Cardiac septum (tissue), 1 donor: ENCODE measurements at places on chromosomes 7 and 10. TPM values are rescaled to one million over a fixed set of nuclear protein-coding genes. Genes with fewer than 3 reads are reported as not detected.
A peak's percentile ranks its signal among the peaks of the same experiment; 100 is the strongest.

- DNase-seq, result no peak
These were observed 18.6 kb downstream of the RNF32 start for GRCh38 chr7:156659203-156659602.

GRCh38 chr10:132519382-132520176 lies 18.0 kb upstream of the INPP5A start:
- peak; percentile 74 for DNase-seq

DNA sequence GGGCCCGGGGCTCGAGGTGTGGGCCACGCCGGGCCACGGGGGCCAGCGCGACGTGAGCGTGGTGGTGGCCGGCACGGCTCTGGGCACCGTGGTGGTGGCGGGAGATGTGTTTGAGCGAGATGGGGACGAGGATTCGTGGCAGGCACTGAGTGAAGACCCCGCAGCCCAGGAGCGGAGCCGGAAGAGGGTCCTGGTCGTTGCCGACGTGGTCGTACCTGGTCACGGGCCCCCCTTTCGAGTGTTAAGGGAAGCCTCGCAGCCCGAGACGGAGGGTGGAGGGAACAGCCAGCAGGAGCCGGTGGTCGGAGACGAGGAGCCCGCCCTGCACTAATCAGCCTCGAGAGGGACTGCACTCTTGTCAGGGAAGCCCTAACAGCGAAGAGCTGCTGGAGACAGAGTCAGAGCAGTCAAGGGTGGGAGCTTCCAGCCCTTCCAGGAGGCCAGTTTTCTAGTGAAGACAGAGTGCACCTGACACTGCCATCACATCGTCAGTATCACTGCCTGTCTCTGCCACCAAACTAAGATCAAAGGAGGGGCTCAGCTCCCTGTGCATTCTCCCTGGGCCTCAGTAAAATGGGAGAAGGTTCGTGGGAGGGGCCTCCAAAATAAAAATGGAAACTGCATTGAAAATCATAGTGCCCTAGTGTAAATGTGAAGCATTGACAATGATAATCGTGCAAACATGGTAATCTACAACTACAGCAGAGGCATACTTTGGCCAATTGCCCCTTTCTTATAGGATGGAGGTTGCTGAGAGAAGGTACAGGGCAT lies 1.3 kb downstream of the MBLAC1 start:
- no peak for DNase-seq

DNA sequence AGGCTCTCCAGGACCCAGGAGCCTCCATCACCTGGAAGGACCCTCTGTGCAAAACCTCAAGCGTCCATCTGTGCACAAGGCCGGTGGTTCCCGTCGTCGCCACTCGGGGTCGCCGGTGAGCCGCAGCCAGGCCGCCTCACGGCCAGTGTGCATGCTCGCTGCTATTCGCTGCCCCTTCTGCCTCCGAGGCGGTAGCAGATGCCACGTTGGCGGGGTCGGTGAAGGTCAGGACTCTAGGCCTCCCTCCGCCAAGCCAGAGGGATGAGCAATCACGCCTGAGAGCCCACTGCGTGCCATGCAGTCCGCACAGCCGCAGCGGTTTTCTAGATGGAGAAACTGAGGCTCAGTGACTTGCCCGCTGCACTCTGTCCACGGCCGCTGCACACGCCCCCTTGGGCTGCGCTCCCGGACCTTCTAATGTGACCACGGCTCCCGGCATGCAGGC lies 5.7 kb downstream of the UPK3B start:
- no peak for DNase-seq

GRCh38 chr7:22726345-22726906 lies 574 bp upstream of the IL6 start:
- no peak for DNase-seq

DNA sequence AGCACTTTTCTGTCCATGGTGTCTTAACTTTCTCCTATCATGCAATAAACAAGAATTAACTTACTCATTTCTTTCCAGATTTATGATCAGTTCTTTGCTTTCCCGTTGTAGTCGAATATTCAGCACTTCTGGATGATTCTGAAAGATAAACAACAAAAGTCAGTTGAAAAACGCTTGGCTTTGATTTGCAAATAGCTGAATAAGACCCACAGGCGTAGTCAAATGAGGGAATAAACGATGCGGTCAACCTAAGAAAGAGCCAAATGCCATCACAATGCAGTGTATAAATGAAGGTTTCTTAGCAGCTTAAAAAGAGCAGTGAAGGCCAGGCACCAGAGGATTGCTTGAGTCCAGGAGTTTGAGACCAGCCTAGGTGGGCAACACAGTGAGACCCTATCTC lies 109.4 kb downstream of the ADAM12 start:
- DNase-seq, result no peak

SERPINE1 gene
- total RNA-seq, result 27.2 TPM

GRCh38 chr10:117284716-117285494 lies 44.0 kb downstream of the SLC18A2 start:
- DNase-seq, result no peak

GRCh38 chr7:130479716-130480400 lies 12.0 kb upstream of the MEST start:
- DNase-seq, result no peak

- DNase-seq, result no peak
These were observed 176.8 kb downstream of the KIAA1217 start for GRCh38 chr10:24385776-24386175.

NUTM2E gene
- total RNA-seq, result not detected

DNA sequence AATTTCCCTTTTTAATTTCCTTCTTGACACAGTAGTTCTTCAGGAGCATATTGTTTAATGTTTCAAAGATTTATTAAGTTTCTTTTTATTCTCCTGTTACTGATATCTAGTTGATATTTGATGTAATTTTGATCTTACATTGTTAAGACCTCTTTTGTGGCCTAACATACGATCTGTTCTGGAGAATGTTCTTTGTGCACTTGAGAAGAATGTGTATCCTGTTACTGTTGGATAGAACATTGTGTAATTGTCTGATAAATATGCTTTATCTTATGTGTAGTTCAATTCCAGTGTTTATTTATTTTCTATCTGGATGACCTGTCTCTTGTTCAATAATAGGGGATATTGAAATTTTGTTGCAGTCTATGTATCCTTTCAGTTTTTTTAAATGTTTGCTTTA lies 106.7 kb downstream of the ITGB1 start:
- no peak for DNase-seq

DNA sequence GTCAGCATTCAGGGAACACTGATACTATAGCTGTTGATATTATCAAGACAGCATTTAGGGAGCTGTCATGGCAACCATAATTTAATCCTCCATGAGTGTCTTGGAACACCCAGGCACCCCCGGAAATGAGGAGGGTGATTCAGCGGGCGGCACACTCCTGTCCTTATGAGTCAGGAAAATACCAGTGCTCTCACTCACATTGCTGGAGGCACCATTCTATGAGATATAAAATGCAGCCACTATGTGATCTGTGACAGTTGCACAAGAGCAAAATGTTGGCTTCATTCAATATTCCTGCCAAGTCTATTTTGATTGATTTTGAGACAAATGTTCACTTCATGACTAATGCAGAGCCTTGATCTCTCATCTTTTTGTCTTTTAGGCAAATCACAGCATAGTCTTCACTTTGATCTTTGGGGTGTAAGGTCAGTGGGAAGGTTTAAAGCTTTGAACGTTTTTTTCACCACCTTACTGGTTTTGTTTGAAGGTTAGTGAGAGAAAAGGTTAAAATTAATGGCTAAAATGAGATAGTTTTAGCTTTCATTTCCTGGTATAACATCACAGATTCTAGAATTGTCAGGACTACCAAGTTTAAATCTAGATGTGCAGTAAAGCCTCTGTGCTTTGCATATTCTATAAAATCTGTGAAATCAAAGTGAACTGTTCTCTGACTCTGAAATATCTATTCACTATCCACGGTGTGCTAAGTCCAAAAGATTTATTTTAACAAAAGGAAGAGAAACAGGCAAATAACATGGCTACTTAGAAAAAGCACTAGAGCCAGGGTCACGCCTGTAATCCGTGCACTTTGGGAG lies 12.4 kb upstream of the ARHGAP12 start:
- no peak for DNase-seq

DNA sequence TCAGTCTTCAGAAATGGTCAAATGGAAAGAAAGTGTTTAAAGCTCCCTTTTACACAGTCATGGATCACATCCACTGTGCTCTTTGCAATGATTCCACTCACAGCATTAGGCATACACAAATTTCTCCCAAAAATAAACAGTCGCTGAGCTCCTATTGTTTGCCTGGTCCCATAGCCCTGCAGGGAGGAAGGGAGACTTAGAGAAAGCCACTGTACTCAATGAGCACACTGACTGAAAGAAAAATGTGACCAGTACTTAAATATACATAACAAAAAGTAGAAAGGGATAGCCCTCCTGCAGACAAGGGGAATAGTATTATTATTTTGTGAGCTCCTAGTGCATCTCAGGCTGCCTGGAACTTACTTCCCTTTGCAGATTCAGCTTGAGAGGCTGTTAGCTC lies 853.2 kb downstream of the GRID1 start:
- no peak for DNase-seq

GRCh38 chr7:124643311-124643811 lies 122.2 kb downstream of the GPR37 start:
- no peak for DNase-seq

DNA sequence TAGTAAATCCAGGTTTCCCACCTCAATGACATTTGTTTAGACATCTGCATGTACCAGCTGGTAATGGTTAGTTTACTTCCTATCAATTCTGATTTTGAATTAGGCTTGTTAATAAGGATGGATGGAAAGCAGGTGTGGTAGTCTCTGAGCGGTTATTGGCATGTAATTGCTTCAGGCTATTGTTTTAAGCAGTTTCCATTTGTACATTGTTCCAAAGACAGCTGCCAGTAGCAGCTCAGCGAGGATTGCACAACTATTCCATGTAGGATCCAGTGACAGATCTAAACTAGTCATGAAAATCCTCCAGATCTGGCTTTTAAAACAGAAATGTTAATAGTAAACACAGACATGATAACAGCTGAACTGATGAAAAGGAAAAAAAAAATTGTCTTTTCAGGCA lies 436.0 kb upstream of the ADARB2 start:
- DNase-seq, result no peak

SKIDA1 gene
- total RNA-seq, result 1.8 TPM

DNA sequence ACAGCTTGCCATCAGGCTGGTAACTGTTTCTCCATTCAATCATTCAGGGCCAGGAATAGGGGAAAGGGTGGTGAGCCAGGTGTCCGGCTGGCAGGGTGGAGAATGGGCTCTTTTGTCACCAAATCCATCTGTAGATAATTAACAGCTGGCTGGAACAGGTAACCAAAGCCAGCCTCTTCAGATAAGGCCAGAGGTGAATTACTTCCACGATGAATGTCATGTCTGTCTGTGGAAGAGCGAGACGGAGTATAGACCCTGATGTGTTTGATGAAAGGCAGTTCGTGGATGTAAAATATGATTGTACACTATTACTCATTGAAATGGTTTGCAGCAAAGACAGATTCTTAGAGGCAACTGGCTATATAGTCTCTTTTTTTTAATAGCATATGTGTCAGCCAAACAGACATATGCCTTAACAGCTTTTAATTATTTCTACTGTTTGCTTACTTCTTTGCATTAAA lies 149.8 kb downstream of the KLF6 start:
- no peak for DNase-seq

DNA sequence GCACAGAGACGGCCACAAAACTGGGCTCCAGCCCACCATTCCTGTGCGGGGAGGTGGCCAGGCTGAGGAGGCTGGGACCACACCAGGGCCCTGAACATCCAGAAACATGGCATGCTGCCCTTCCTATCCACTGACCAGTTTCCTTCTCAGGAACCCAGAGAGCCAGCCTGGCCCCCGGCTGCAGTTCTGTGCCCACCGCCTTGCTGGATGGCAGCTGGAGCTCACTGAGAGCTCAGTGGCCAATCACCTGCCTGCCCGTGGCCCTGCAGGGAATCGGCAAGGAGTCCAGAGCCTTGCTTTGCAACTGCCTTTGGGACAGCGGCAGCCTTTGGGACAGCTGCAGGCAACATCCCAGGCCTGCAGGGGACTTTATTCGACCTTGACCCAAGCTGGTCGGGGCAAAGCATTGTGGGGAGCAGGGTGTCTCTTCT lies 30.4 kb downstream of the STK32C start:
- DNase-seq, result no peak

- DNase-seq, result no peak
These were observed 606.0 kb upstream of the GHITM start for GRCh38 chr10:83533290-83533689.

EPO gene
- total RNA-seq, result not detected

TMEM196 gene
- total RNA-seq, result not detected

- DNase-seq, result no peak
These were observed 88.6 kb downstream of the FANK1 start for GRCh38 chr10:125984865-125985495.

DNA sequence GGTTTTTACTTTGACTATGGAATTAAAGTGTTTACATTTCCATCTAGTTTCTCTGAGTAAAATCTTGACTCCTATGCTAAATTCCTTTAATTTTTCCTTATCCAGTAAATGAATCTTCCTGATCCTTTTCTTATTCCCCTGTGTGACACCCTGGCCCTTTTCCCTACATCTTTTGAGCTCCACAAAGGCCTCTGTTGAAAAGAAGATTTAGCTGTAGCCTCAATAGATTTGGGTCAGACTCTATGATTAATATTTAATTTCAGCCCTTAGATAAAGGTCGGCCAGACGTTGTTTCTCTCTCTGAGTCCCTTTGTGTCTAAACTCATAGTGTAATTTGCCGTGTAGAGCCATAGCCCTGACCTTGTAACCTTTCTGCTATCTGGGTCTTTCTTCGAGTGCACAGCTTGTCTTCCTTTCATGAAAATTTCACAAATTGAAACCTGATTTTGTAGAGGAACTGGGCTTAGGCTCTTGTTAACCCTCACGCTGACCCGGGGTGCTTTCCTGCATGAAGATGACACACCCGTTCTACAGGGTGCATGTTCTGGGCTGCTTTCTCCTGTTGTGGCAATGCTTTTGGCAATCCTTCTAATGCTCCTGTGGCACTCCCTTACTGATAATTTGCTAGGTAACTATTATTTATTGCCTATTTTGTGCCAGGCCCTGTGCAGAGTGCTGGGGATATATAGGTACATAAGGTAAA lies 21.2 kb downstream of the LSMEM1 start:
- DNase-seq, result no peak

GRCh38 chr7:122136078-122136477 lies 8.0 kb downstream of the AASS start:
- DNase-seq, result no peak

DNA sequence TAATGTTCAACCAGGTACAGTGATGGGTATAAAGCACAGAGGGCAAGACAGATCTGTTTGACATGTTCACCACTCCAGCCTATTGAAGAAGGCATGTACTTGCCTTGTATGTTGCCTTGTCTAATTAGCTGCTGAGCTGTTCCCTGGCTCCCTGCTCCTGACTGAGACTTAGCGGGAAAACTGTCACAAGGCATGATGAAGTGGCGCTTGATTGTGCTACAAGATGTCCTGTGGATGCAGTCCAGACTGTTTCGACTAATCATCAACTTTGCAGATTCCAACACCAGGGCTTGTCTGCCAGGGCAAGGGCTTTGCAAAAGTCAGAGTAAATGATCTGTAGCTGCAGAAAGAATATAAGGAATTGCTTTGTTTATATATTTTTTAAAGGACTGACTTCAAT lies 136.2 kb upstream of the NRBF2 start:
- DNase-seq, result no peak

FAM13C gene
- 7.5 TPM for total RNA-seq

- DNase-seq, result no peak
These were observed 323.3 kb downstream of the PCDH15 start for GRCh38 chr10:54477738-54478137.

RTKN2 gene
- total RNA-seq, result 0.03 TPM

CYP26C1 gene
- total RNA-seq, result not detected

- no peak for DNase-seq
These were observed 13.0 kb downstream of the DPY19L1 start for GRCh38 chr7:35024298-35024697.
